ENCODE measurements at places on chromosomes 5 and 9.

GRCh38 chr5:166346726-166347374 lies 1944.6 kb upstream of the WWC1 start:
- no peak for DNase-seq

DNA sequence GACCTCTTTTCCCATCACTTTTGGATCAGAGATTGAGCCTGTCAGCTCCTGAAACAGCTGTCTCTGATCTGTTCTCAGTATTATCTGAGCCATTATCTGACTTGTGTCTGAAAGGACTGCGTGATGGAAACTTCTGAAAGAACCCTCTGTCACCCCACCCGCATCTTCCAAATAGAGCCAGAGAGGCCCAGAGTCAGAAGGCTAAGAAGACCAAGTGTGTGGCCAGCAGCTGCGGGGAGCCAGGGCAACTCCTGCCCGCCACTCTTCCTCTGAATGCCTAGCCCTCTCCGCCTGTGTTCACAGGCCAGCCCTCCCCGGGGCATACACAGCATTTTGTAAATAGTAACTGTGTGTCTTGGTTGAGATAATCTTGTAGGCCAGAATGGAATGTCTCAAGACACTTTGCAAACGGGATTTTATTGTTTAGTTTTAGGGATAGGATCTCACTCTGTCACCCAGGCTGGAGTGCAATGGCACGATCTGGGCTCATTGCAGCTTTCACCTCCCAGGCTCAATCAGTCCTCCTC lies 92.7 kb downstream of the AOPEP start:
- no peak for DNase-seq

GRCh38 chr5:3600106-3601060 lies 4.8 kb downstream of the IRX1 start:
- no peak for DNase-seq

DNA sequence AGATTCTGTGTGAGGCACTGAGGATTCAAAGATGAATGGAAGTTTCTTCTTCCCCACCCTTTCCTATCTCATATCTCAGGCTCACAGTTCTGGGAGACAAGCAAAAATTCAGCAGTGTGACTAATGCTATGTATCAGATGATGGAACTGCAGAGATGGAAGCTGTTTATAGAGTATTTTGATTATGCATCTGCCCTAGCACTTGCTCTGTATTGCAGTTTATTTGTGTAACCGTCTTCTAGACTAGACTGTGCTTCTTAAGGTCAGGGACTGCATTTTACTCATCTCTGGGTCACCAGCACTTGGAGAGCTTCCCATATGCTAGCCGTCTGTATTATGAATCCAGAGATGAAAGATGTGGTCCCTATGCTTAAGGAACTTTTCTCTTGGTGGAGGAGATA lies 12.6 kb downstream of the CAVIN4 start:
- no peak for DNase-seq

GRCh38 chr9:130576176-130576575 lies 3.2 kb upstream of the FUBP3 start:
- no peak for DNase-seq

GRCh38 chr5:14146725-14147124 lies 3.6 kb downstream of the TRIO start:
- DNase-seq = no peak

GRCh38 chr5:35087991-35088390 lies 40.2 kb upstream of the AGXT2 start:
- DNase-seq = no peak

- no peak for DNase-seq
These were observed 35.3 kb upstream of the SPDL1 start for GRCh38 chr5:169548315-169548714.

DNA sequence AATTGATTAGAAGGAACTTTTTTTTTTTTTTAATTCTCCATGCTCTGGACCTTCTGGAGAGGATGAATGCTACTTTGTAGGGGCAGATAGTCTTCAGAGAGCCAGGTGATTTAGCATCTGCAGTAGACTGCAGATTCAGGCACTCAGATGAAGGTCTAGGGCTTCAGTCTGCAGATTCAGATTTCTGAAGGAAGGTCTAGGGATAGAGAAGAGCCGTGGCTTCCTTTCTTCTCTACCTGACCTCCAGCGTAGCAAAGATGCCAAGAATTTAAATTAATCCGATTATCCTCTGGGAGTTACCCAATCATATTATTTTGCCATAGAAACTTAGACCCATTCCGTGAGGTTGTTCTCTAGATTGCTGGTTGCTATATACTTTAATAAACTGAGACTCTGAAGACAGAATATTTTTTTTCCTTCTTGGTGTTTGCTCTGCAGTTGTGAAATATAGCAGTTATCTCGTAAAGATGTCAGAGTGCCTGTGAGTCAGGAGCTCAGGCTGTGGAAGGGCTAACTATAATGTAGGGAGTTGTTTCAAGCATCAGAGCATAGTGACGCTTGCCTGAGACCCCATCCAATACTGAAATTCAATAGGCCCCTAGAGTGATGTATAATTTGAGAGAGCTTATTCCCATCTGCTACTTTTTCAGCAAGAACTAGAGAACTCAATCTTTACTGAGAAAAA lies 132.7 kb upstream of the SLC12A2 start:
- DNase-seq = no peak

- no peak for DNase-seq
These were observed 9.2 kb downstream of the SQSTM1 start for GRCh38 chr5:179829732-179830435.

GRCh38 chr5:142906863-142907671 lies 136.9 kb downstream of the ARHGAP26 start:
- no peak for DNase-seq

DNA sequence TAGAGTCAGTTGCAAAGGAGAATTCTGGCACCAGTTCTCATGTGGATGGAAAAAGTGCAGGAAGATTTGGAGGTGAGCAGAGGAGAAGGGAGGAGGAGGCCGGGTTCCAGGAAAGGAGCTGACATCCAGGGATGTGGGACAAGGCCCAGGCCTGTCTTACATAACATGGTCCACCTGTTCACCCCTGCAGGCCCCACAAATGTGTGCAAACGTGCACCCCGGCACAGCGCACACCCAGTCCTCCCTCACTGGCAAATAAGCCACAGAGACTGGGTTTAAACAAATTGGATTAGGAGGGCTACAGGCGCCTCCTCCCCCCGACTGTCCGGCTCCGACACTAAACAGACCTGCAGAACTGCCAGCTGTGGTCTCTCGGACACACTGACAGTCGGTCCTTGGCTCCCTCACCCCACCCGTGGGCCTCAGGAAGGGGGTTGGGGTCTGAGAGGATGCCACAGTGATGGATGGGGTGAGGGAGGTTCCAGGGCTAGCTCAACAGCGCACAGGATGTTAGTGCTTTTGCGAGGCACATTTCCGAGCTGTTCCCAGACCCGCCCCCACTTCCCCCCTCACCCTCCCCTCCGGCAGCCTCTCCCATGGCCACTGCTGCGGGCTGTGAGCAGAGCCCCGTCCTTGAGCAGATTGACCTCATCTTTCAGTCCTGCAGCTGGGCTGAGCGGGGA lies 43.4 kb upstream of the IL17B start:
- DNase-seq = no peak

DNA sequence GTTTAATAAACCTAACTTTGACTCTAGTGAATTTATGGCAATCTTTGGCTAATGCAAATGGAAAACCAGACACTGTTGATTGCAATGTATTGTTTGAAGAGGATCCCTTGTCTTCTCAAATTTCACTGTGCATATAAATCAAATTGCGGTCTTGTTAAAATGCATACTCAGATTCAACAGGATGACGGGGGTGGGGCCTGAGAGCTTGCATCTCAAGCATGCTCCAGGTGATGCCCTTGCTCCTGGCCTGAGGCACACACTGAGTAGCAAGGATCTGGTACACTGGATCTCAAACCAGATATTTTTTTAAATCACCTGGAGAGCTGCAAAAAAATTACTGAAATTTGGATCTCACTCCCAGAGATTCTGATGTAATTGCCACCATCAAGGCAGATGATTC lies 463.7 kb downstream of the DNAH5 start:
- no peak for DNase-seq

- no peak for DNase-seq
These were observed 306.7 kb downstream of the NR2F1-AS1 start for GRCh38 chr5:93274291-93274690.

DNA sequence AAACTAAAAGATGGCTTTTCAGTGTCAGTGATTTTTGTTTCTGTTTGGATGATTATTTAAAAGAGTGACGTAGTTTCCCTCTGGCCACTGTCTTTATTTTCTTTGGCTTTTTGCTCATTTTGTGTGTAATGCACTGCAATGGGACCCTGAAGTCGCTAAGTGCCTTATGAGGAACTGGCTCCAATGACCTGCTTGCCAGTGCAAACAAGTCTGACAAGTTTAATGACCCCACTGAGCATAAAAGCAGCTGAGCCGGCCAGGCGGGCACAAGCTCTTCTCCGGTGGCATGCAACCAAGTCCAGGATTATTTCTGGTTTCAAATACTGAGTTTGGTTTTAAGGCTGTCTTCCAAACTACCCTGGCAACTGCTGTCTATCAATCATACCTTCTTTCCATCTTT lies 15.6 kb upstream of the GNA14 start:
- no peak for DNase-seq

- peak; percentile 49 for DNase-seq
These were observed 46.1 kb upstream of the RIC1 start for GRCh38 chr9:5582835-5583195.

- DNase-seq = no peak
These were observed 109.8 kb upstream of the MSX2 start for GRCh38 chr5:174614500-174615135.

DNA sequence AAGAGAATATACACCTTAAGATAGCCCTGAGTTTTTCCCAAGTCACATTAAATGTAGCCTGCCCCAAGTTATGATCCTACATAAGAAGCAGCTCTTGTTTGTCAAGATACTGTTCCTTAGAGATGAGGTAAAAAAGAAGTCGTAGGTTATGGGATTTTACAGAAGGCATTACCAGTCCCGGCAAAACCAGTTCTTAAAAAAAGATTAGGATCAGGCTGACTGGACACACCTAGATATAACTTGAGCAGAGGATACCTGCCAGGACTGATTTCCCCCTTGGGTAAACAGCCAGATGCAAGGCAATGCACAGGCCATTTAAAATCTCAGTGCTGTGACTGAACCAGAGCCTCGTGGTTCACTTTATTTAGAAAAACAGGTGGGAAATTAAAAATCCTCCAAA lies 14.1 kb upstream of the SEMA5A start:
- no peak for DNase-seq

GRCh38 chr5:138663009-138663408 lies 87.8 kb upstream of the HSPA9 start:
- no peak for DNase-seq

DNA sequence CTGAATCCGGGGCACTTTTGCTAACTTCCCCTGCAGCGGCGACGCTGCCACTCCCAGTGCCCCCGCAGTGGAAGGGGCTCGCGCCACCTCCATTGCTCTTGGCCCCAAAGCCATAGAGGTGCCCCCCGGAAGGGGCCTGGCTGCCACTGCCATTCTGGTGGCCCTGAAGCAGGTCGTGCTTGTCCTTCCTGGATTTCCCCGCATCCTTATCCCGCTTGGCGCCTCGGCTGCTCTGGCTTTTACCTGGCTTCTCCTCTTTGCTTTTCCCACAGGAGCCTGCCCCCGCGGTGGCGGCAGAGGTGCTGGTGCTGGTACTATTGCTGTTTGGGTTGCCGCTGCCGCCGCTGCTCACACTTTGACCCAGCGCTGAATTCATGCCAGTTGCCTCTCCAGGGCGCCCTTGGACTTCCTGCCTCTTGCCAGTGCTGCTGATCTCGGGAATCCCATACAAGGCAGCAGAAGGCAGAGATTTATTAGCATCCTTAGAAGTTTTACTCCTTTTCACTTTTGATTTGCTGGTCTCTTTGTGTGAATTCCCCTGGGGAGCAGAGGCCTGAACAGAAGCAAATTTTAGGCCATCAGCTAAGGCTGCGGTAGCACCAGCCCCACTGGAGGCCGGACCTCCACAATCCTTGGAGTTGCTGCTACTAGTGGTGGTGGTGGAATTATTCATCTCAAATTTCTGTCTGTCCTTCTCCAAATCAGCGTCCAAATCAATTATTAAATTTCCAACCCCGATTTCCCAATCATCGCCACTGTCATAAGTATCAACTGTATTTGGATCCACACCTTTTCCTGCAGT lies 2.1 kb downstream of the ZNF608 start:
- DNase-seq = no peak

- no peak for DNase-seq
These were observed 46.6 kb upstream of the PCA3 start for GRCh38 chr9:76717613-76718012.

DNA sequence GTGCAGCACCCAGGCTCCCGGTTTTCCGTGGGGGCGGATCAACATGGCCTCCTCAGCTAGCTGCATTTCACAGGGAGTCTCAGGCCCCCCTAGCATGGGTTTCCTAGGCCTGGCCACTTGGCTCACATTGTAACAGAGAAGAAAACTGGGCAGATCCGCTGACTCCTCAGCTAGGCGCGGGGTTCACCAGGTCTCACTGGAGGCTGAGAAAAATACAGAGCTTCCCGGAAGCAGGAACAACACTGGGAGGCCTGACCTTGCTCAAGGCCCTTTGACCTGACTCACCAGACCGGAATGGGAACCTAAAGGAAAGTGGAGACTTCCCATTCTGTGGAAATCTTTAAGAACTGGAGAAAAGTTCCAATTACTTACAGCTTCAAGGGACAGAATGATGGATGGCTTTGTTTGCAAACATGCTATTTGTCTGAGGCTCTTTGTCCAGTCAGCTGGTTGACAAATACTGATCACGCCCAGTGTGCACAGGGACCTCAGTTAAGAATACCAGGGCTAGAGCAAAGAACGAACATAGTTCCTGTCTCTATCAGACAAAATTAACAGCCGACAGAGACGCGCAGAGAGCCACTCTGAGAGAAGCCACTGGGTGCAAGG lies 88.7 kb upstream of the LRRTM2 start:
- no peak for DNase-seq

DNA sequence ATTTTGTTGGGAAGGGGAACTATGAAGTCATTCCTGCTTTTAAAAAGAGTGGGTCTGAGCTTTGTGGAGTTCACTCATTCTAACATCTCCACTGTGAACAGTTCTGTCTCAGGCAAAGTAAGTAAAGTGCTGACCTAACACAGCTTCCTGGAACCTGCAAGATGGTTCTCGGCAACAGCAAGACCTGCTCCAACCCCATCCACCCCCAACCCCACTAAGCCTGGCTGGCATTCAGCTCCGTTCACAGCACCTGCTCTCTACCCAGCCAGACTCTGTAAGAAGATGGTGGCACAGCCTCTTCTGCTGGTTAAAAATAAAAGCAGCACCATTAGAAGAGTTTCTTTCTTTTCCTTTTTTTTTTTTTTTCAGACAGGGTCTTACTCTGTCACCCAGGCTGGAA lies 42.0 kb downstream of the EPB41L4B start:
- no peak for DNase-seq

DNA sequence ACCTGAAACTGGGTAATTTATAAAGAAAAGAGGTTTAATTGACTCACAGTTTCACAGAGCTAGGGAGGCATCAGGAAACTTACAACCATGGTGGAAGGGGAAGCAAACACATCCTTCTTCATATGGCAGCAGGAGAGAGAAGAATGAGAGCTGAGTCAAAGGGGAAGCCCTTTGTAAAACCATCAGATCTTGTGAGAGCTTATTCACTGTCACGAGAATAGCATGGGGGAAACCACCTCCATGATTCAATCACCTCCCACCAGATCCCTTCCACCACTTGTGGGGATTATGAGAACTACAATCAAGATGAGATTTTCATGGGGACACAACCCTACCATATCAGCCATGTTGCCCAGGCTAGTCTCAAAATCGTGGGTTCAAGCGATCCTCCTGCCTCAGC lies 143.4 kb downstream of the FGF18 start:
- DNase-seq = peak; percentile 44

- DNase-seq = no peak
These were observed 230.3 kb downstream of the MPDZ start for GRCh38 chr9:13049223-13049622.

Measured in stimulated activated CD4-positive, alpha-beta T cell treated with anti-CD3 and anti-CD28 coated beads, Interleukin-1b, Interleukin-23, amount 100 ng/mL, for 48 hours (primary cell).